NCI-H187 treated with DMSO at 0.1 percent for 48 hours (cell line): ENCODE measurements at places on chromosomes 12 and 14.

- no peak for DNase-seq
Measured at GRCh38 chr14:20630340-20631022, 11.0 kb downstream of the OR6S1 start.

- no peak for DNase-seq
Measured at GRCh38 chr12:58358369-58358768, 417.0 kb downstream of the ATP23 start.

DNA sequence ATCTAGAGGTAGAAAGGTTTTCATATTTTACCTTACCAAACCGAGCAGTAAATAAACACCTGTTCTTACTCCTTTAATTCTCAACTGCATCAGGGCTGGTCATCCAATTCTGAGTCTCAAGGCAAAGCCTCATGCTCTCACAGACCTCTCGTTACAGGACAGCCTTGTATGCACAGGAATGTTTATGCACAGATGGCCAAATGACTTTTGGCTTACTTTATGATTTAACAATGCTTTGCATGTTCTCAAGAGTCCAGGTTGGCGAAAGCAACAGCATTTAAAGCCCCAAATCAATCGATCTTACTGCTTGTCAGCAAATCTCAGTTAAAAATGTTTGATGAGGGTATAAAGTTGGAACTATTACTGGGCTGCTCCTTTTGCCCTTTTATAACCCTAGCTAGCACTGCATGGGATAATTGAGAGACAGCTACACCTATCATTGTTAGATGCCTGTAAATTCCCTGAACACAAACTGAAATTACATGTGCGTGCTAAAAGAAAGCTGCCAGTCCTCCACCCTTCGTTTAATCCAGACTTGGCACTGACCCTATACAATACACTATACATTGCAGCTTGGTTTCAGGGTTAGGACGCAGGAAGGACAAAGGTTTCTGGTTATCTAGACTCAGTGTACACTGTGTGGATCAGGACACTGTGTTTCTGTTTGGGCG is 63.6 kb downstream of the TMCC3 start:
- no peak for DNase-seq

DNA sequence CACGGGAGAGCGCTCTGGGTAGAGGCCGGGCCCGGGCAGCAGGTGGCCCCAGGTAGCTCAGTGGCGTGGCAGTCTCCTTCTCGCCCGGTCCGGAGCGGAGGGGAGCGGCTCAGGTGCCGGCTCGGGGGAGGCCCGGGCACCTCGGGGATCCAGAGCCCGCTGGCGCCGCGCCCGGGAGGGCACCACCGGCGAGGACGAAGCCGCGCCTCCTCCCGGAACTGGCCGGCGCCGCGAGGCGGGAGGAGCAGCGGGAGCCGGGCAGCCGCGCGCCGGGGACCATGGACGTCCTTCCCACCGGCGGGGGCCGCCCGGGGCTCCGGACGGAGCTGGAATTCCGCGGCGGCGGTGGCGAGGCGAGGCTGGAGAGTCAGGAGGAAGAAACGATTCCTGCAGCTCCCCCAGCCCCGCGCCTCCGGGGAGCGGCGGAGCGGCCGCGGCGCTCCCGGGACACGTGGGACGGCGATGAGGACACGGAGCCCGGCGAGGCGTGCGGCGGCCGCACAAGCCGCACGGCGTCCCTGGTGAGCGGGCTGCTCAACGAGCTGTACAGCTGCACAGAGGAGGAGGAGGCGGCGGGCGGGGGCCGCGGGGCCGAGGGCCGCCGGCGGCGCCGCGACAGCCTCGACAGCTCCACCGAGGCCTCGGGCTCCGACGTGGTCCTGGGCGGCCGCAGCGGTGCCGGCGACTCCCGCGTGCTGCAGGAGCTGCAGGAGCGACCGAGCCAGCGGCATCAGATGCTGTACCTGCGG is 21.5 kb upstream of the GNS start:
- DNase-seq = no peak

- DNase-seq = no peak
Measured at GRCh38 chr12:82124711-82125380, 233.3 kb downstream of the CCDC59 start.

DNA sequence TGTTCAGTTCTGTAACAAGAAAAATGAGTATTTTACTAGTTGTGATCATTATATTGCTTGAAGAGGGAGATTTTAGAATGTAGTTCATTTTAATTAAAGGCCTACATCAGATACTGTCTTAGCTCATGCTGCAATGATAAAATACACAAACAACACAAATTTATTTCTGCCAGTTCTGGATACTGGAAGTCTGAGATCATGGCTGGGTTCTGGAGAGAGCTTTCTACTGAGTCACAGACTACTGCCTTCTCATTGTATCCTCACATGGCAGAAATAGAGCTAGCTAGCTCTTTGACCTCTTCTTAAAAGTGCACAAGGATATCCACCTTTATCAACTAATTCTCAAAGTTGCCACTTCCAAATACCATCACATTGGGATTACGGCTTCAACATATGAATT is 53.8 kb downstream of the MIS18BP1 start:
- DNase-seq = no peak

GRCh38 chr12:113077057-113077858 is 20.7 kb downstream of the DTX1 start:
- no peak for DNase-seq

DNA sequence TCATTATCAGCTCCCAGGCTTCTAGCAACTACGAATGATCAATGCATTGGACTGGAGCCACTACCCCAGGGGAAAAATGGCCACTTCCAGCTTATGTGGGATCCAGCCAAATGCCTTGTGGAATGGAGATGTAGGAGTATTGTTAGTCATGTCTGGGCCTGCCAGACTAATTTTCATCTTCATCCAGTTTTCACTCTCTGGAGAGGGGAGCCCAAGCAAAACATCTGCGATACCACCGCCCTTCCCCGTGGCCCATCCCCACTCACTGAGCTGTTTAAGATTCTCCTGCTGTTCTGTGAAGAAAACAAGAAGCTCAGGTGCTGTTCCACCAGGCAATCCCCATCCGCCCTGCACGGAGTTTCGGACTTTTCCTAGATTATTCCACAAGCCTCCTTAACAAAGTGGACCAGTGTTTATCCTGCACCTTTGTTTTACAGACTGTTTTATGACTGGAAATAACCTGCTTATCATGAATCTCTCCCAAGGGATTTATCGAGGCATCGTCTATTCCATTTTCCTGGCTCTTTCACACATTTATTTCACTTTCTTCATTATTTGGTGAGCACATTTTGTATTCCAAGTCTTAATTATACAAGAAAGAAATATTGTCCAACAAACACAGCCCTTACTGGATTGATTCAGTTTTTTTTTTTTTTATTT is 35.5 kb upstream of the MAX start:
- no peak for DNase-seq

DNA sequence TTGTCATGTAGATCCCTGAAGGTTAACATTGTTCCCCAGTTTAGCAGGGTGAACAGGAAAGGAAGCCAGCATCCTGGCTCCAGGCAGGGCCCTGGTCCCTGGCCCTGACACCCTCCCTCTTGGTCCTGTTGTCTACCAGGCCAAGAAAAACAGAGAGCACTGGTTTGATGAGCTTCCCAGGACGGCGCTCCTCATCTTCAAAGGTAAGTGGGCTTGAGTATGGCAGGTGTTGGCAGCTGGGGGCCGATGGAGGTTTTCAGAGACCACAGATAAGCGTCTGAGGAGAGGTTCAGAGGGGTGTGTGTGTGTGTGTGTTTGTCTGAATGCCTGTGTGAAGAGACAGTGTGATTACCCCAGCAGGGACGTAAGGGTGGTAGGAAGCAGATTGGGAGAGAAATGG is 56.3 kb downstream of the SLC8B1 start:
- DNase-seq = peak; percentile 40

- no peak for DNase-seq
Measured at GRCh38 chr14:69719501-69719951, 47.4 kb upstream of the SRSF5 start.

- no peak for DNase-seq
Measured at GRCh38 chr14:90730206-90730766, 85.9 kb downstream of the TTC7B start.

DNA sequence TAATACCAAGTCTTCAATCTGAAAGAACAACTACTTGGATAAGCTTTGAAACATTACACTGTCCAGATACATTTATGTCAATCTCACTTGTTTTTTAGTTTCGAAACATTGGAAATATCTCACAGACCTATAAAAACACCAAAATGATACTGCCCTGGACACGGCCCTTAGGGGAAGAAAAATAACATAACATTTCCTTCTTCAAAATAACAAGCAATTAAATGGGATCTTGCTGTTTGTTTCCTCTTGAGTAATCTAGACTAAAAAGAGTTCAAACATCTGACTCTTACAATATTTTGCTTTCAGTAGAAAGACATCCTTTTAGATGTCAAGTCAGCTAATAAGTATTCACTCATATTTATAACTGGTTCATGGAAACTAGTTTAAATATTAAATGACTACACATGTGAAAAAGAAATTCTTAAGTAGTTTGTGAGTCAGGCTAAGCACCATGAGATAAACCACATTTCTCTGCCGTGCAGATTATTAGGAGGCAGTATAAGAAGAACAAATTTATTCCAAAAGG is 87.5 kb downstream of the EPS8 start:
- DNase-seq = no peak

DNA sequence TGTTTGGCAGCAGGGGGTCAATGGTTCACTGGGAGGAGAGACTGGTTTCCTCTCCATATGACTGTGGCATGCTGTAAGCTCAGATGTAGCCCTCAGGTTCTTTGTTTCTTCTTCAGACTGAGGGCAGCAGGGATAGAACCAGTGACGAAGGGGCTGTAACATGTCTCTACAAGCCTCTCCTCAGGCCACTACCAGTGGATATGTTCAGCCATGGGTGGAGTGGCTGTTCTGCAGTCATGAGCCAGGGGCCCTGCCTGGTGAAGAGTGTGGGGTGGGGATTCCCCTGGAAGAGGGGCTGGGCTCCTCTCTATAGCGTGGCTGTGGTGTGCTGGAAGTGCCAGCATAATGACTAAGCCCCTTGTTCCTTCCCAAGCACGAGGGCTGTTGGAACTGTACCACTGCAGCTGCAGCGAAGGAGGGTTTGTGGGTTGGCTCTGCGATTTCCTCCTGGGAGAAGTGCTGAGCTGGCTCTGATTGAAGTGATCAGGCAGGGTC is 55.8 kb downstream of the CMAS start:
- no peak for DNase-seq

- no peak for DNase-seq
Measured at GRCh38 chr12:19891936-19892591, 452.8 kb downstream of the AEBP2 start.

DNA sequence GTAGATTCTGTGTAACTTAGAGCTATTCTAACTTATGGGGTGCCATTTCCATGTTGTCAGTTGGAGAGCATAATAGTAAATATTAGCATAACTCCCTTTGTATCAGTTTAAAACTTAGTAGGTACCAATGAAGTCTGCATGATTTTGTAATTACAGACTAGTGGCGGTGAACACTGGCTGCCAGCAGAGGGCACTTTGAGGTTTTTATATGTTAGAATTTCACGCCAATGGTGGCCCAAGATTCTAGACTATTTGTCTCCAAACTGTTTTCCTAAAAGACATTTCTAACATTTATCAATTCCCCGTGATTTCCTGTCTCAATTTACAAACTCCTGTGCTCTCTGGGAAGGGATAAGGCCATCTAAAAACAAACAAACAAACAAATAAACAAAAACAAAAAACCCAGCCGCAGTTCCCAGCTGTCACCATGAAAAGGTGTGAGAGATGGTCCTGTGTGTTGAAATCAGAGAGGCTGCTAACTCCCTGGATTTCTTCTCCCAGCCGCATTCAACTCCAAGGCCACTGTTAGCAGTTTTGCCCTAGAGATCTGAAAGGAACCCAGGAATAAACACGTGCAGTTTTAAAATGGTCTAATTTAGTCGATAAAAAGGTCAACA is 57.6 kb downstream of the BRMS1L start:
- DNase-seq = no peak

GRCh38 chr12:122527478-122527944 is 462 bp downstream of the KNTC1 start:
- DNase-seq = no peak

DNA sequence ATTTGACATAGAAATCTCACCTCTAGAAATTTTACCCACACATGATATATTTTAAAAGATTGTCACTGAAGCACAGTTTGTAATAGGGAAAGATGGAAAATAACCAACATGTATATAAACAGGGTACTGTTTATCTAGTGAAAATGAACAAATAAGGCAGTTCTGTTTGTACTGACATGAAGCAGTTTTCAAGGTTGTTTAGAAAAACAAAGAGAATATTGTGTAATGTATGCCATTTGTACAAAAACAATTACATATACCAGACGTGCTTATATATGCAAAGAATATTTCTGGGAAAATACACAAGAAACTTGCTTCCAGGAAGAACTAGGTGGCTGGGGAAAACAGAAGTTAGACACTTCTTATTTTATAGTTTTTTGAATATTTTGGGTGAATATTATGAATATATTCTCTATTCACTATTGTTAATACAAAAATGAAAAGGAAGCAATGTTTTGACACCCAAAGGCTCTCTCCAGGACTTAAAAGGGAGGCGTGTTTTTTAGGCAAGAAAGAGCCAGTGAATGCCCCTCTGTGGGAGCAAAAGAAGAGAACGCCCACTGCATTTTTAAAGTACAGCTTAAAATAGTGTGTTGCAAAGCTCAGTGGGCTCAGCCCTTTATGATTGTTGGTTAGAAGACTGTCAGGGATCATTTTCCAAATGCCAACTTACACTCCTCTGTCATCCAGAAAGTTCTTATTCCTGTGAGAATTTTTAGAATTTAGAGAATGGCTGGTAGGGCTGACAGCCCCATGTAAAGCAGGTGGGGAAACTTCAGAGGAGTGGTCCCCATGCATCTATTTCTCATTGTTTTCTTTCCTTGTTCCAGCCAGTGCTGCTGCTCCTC is 59.6 kb upstream of the FERMT2 start:
- DNase-seq = no peak

GRCh38 chr14:98773814-98774213 is 498.2 kb downstream of the BCL11B start:
- no peak for DNase-seq
